ENCODE measurements at places on chromosomes 6 and 20.
A peak's percentile ranks its signal among the peaks of the same experiment; 100 is the strongest.

DNA sequence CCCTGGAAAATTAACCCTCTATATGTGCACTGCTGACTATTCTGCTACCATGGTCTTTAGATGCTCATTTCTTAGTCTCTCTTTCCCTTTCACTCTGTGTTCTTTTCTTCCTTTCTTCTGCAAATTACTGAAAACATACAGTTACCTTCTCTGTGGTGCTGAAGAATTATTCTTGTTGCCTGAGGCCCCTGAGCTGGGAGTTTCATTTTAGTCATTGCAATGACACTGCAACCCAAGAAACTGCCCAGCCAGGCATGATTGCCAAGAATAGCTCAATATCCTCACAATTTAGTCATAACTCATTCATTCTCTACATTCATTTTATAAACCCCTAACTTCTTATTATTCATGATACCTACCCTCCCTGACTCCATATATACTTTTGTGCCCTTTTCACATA lies 245.8 kb upstream of the RAB32 start:
- DNase-seq, result no peak

DNA sequence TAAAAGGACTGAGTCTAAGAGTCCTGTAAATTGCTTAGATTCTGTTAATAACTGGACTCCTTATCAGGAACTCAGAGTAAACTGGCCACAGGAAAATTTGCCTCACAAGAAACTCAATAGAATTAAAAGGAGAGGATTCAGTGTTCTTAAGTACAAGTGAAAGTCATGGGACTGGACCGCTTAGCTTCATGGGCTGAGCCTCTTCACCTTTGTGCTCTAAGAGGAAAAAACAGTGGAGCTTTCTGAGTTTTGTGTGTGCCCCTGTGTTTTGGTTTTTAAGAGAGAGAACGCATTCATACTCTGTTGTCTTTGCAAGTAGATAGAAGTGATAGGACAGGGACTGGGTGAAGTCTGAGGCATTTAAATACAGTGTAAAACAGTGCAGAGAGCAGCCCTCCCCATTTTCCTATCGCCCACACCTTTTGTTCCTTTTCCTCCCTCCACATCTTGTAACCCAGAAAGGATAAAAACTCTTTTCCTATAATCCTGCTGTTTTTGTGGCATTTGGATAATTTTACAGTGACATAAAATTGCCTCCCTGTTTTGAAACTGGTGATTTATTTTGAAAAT lies 49.6 kb downstream of the FOXO3 start:
- no peak for DNase-seq

DNA sequence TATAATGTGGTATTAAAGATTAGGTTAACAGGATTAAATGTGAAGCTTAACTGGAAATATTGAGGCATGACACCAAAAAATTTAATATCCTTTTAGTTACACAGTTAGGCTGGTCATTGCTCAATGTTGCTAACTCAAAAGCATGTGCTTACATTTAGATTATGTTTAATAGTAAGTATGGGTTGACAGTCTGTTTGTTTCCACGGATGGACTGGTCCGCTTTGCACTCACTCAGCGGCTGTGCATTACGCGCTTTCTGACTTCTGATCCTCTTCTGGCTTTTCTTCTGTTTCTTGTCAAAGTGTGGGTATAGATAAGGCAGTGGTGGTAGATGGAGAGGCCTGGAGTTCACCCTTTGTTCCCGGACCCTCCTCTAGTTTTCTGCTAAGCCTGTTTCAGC lies 174.9 kb downstream of the RIMS1 start:
- no peak for DNase-seq

- no peak for DNase-seq
Measured at GRCh38 chr6:89073840-89074239, 6.7 kb upstream of the PNRC1 start.

DNA sequence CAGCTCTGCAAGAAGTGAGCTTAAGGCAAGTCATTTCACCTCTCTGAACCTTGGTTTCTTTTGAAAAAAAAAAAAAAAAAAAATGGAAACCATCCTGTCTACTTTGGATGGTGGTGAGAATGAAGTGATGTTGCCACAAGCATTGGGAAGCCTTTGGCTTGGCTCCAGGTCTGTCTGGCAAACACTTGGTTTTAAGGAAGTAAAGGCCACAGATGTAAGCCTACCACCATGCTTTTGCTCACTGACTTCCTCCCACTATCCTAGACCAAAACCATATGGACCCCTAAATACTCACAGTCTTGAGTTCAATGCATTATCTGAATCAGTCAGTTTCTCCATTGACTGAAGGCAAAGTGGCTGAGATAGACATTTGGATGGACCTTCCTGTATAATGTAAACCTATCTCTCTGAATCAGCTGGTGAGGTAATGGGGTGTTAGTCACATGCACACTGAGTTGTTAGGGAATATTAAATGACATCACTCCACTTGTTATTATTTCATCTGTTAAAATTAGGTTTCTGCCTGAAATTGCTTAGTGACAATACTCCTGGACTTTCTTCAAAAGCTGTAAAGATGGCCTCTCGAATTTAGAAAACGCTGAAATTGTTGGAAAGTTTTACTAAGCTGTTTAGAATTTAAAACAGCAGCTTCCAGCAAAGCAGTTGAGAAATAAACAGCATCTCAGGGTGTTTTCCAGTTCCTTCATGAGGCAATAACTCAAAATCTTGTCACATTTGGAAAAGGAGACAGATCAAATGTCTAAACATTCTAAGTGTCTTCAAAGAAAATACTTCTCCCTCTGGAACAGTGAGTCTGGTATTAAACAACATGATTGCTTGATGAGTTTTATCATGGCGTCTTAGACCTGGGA lies 833.5 kb downstream of the DHX35 start:
- DNase-seq, result no peak

GRCh38 chr20:13101706-13102105 lies 92.9 kb downstream of the SPTLC3 start:
- DNase-seq, result no peak

- no peak for DNase-seq
Measured at GRCh38 chr20:55586610-55587009, 418.7 kb downstream of the CBLN4 start.

DNA sequence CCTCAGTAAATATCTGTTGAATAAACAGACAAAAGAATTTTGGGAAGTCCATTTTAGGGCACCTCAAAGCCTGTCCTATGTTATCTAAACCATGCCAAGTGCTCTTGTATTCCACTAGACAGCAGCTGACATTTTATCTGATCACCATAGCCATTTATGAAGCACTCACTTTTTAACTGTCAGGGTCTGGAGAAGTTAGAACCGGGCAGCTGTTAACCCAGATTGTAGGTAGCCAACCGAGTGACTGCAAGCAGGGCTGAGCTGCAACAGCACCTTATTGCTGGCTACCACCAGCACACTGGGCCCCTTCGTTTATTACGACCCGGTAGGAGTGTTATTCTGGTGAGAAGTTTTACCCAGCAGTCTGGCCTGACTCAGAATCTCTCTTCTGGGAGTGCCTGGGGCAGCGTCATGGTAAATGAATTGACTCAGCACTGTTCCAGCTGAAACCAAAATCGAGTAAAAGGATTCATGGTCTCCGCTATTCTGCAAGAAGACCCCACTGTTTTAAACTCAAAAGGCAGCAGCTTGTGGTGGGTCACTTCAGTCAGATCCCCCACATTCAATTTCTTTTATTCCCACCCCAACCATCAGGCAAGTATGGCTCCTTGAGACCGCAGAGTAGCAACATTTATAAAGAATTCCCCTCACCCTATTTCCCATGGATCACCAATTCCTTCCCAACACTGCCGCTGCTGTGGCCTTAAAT lies 1.7 kb downstream of the UBE2V1 start:
- DNase-seq, result peak; percentile 28

GRCh38 chr20:58702161-58702510 lies 9.5 kb downstream of the NPEPL1 start:
- DNase-seq, result no peak

- no peak for DNase-seq
Measured at GRCh38 chr20:62908971-62909791, 17.1 kb downstream of the DIDO1 start.

DNA sequence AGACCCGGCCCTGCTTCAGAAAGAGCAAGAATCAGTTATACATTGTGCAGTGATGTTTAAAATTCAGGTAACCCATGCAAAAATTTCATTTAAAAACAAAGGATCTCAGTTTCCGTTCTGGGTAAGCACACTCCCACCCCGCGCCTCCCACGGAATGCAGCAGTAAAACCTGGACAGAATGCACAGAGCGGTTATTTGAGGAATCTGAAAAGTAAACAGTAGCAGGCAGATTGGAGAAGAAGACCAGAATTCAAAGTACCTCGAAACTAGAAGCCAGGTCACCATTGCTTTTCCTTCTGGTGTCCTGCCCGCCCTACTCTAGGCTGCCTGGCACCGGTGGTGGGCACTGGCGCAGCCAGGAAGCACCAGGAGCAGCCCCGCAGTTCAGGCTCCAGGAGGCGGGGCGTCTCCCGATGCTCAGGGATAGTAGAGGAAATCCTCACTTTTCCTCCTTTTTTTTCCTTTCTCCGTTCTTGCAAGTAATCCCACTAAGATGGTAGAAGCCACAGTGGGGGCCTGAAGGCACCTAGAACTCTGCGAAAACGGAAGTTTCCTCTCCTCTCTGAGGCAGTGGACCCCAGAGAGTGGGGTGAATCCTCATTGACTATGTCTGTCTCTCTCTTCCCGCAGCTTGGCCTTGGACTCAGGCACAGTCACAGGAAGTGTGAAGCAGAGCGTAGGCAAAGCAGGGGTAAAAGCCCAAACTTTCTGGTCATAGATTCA lies 28.3 kb downstream of the METTL24 start:
- no peak for DNase-seq

- no peak for DNase-seq
Measured at GRCh38 chr6:40377173-40377806, 209.9 kb downstream of the LRFN2 start.

- DNase-seq, result no peak
Measured at GRCh38 chr6:145112711-145113148, 622.6 kb downstream of the EPM2A start.

DNA sequence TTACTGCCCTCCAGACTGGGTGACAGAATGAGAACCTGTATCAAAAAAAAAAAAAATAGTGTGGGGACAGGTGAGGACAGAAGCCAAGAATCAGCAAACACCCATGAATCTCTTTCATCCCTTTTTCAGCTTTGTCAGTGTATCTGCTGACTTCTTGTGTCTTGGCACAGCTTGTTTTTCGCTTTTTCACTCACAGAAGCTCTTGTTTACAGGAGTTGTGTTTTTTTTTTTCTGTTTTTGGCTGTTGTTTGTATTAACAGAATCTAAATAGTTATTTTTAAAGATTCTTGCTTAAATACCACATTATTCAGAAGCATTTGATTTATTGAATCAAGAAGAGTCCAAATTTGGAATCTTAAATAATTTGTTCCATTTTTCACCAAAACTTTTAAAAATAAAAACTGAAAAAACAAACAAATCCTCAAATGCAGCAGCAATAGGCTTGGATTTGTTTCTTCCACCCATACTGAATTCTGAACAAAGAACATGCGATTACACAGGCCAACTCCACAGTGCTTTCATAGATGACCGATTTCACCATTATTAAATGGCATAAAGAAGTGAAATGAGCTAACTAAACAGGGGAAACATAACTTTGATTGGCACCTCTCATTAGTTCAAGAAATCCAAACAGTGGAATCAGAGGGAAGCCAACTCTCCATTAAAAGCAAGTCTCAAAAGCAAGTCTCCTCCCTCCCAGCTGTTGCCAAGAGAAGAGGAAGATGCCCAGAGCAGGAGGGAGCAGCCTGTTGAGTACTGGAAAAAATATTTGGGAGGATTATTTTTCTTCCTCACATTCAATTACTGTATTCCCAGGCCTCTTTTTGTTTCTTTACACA lies 27.2 kb upstream of the GPR63 start:
- DNase-seq, result no peak

DNA sequence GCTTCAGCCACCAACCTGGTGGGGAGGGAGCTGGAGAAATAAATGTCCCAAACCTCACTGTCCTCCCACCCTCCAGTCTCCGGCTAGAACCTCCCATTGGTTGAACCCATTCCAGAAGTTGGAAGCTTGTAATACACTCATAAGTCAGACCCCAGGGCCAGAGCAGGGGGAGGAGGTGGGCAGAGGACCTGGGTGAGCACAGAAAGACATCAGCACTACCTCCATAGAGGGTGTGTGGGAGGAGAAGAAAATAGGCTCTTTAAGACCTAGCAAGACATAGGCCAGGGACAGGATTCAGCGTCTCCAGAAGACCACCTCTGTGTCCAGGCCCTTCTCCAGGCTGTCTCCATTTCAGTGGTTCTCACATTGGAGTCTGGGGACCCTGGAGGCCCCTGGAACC lies 73.3 kb upstream of the TOP1 start:
- no peak for DNase-seq

GRCh38 chr20:23217023-23217422 lies 130.9 kb upstream of the CD93 start:
- DNase-seq, result no peak

- DNase-seq, result peak; percentile 1
Measured at GRCh38 chr6:83193747-83194566, 800 bp downstream of the RWDD2A start.

DNA sequence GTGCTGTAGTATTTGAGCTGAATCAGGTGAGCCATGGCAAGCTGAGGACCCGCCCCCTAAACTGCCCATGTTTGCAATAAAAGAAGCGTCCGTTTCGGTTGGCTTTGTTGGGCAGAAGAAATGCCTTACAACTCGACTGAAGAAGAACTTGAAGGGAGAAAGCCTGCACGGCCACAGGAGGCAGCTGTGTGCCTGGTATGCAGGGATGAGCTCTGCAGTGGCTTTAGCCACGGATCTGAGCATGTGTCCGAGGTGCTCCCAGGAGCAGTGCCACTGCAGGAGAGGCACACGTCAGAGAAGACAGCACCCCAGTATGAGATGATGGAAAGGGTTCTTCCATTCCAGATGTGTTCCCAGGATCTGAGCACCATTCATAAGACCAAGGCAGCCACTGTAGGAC lies 23.5 kb downstream of the KIZ start:
- DNase-seq, result no peak

- no peak for DNase-seq
Measured at GRCh38 chr6:170199716-170200115, 91.2 kb downstream of the DLL1 start.

DNA sequence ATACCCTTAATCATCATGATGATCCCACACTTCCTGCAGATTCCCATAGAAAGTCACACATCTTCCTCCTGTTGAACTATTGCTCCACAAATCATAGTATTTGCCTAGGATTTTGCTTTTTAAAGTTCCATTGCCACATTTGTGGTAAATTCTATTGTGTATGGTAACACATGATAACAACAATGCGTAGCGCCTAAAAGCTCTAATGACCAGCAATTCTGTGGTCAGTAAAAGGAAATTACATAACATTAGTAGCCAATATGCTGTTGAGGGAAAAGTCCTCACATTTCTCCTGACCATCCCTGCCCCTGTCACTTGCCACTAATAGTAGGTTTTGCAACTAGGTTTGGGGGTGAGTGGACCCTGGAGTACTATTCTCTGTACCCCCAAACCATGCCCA lies 31.8 kb upstream of the PDE7B start:
- DNase-seq, result no peak
